ENCODE measurements at places on chromosomes 3 and 15.

DNA sequence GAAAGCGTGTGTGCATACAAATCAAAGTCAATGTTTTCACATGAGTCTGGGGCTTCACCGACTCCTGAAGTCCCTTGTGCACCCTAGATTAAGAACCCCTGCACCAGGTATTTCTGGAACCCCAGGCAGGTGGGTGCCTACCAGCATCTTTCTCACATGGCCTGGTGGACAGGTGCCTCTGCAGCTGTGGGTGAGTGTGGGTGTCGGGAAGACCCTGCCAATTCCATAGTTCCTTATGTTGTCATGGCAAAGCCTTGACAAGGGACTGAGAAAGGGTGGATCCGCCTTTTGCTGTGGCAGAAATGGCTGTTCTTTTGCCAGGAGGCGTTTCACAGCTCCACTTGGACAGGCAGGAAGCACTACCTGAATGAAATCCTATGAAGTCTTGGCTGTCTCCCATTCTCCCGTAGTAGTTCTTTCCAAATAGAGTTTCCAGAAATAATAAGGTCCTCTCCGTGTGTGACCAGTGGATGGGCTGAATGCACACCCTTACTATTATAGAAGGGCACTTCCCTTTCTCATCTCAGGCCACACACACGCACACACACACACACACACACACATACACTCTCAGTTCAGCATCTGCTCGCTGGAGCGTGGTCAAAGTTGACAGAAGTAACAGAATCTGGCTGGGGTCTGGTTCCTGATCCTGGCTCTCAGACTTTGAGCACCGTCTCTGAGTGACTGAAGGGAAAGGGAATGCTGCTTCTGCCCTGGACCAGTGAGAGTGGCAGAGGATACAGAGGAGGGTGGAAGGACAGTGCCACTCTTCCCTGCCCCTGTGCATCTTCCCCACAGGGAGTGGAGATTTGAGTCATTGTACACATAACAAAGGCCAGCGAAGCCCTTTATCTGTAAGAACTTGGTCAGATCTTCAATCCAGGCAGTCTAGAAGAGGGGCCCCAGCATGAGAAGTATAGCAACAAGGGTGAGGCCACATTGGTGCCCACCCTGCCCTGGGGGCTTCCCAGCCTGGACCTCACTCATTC, 38.7 kb downstream of the PDIA5 start:
- no peak for DNase-seq

- DNase-seq = no peak
Measured at GRCh38 chr3:122961146-122961545, 66.4 kb downstream of the SEMA5B start.

- no peak for DNase-seq
Measured at GRCh38 chr3:81632659-81633058, 128.8 kb downstream of the GBE1 start.

DNA sequence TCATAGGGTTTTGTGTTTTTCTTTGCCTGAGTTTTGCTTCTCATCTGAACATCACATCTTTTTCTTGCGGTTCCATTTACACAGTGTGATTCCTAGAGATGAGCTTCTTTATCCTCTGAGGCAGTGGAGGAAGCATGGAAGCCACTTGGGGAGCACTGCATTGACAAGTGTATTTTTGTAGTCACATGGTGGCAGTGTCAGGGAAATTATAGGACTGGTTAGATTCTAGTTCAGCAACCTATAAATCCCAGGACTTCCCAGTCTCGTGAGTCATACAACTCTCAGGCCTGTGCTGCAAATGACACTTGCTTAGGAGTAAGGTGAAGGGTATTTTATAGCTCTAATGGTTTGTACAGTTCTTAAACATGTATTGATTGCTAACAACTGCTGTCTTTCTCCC, 58.4 kb downstream of the RBM6 start:
- DNase-seq = no peak

DNA sequence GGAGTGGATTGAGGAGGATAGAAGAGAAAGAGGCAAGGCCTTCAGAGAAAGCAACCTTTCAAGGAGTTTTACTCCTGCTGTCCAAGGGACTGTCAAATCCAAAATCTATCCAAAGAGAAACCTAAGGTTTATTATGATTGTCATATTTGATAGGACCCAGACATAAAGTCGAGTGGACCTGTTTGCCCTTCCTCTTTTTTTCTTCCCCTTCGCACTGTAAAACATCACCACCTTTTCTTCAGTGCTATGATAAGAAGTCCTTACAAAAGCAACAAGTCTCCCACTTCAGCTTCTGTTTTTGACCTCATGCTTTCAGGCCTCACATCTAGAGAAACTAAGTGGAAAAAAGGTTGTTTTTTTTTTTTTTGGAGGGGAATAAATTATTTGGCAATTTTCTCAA, 73.0 kb downstream of the TRPC1 start:
- no peak for DNase-seq

DNA sequence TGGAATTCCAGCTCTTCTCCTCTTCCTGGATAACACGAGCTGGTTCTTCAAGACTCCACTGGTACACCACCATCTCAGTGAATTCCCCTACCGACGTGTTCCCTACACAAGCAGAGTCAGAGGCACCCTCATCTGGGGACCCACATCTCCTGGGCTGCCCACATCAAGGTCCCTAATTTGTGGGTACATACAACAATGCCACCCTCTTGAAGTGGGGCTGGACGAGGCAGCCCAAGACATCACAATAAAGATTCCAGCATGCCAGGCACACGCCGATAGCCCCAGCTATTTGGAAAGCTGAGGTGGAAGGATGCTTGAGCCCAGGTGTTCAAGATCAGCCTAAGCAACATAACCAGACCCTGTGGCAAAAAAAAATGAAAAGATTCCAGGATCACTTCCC, 221.2 kb upstream of the LINGO1 start:
- DNase-seq = no peak

Data from AG04449 (cell line).